ENCODE measurements at places on chromosomes 7 and 10.

GRCh38 chr7:148982654-148983199 lies 45.6 kb downstream of the PDIA4 start:
- no peak for DNase-seq

GRCh38 chr10:32054094-32054493 lies 2.1 kb downstream of the KIF5B start:
- no peak for DNase-seq

GRCh38 chr7:132029369-132030085 lies 473.1 kb upstream of the PODXL start:
- DNase-seq, result no peak

GRCh38 chr7:31940167-31940566 lies 130.0 kb downstream of the PDE1C start:
- no peak for DNase-seq

GRCh38 chr7:157409753-157410727 lies 73.2 kb downstream of the DNAJB6 start:
- DNase-seq, result peak; percentile 9
